ENCODE measurements at places on chromosomes 5 and 9.

- no peak for DNase-seq
Measured at GRCh38 chr5:160450164-160450932, 28.7 kb downstream of the PTTG1 start.

DNA sequence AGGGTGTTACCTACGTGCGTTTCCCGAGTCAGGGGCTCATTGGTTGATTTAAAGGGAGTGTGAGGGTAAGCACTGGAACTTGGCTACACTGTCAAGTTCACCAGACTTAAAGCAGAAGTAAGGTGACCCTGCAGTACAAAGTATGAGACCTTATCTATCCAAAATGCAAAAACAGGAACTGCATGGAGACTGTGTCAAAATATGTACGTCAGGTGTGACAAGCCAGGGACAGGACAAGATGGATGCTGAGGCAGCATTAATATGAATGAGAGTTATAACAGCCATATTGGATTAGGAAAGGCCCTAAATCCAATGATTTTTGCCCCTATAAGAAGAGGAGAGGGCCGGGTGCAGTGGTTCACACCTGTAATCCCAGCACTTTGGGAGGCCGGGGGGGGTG is 15.4 kb upstream of the SUSD3 start:
- no peak for DNase-seq

DNA sequence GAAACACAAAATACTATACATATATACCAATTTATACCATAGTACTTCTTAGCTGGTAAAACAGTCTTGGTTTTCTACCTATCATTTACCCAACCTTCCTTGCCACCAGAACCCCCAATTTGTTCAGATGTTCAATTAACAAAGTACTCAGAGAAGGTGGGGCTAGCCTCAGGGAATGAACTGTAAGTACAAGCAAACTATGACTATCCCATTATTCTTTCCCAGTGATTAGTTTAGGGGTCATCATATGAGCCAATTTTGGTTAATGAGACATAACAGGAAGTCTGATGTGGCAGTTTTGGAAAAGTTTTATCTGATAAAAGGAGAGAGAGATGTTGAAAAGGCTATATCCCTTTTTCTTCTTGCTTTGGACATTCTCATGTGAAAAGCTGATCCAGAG is 125.8 kb downstream of the DTWD2 start:
- DNase-seq = no peak

DNA sequence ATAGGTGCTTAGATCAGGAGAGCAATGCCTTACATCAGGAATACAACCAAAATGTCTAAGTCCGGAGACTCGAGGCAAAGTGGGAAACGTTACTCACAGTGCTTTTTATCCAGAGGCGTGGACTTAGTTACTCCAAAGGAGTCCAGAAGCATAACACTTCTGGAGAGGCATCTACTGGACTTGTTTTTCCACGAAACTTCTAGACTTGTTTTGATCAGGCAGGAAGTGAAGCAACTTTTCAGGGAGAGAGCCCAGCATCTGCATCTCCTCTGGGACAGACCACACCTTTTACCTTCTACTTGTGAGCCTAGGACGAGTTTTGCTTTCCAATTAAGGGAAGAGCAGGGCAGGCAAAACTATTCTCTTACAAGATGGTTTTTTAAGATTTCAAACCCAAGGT is 1.2 kb upstream of the TJP2 start:
- DNase-seq = no peak

DNA sequence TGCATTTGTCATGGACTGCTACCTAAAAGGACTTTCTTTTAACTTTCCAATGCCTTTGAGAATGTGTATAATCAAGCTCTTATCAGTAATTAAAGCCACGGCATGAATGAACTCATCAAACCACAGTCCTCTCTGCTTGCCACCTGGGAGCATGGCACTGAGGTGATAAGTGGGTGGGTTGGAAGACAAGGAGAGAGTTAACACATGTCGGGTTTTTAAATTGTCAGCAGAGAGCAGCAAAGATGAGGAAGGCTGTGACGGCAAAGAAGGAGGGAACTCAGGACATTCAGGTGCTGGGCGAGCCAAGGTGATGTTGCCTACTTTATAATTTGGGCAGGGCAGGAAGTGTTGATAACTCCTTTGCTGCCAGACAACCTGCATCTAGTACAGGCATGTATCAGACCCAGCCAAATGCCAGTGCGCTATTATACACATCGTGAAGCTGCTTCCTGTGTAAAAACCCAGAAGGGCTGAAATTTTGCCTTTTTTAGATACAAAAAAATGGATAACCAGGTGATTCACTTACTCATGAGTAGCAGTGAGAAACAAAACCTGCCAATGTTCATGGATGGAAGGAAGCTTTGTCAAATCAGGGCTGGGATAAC is 269.1 kb downstream of the KIF4B start:
- DNase-seq = no peak

DNA sequence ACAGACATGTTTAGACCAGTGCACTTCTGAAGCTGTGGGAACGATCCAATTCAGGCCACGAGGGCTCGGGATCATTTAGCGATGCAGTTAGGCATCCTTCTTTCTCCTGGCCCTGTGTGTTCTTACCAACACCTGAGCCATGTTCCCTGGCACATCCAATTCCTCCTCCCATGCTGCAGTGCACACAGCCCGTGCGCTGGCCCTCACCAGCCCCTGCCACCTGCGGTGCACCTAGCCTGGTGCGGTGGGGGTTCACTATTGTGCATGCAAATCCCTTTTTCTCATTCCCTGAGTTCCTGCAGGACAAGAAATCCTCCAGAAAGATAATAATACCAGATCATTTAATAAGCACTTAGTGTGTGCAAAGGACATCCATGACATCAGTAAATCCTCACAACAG is 53.5 kb downstream of the NEURL1B start:
- DNase-seq = no peak

GRCh38 chr5:64622991-64623390 is 67.3 kb upstream of the SHISAL2B start:
- DNase-seq = no peak

- no peak for DNase-seq
Measured at GRCh38 chr5:157657516-157657915, 5.3 kb upstream of the SOX30 start.

DNA sequence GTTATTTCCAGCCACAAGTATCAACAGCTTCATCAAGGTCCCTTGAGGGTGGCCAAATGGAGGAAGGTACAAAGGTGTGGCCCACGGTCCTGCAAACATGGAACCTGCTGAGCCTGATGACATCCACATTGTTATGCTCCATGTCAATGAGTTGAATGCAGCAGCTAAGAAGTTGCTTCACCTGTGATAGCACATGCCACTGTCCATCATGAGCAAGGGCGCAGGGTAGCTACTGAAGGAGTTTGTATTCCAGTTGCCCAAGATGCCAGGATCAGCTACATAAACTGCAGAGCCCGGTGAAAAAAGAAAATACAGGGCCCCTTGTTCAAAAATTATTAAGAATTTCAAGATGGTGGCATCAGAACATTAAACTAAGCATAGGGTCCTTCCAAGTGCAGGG is 24.2 kb downstream of the LSM11 start:
- no peak for DNase-seq

DNA sequence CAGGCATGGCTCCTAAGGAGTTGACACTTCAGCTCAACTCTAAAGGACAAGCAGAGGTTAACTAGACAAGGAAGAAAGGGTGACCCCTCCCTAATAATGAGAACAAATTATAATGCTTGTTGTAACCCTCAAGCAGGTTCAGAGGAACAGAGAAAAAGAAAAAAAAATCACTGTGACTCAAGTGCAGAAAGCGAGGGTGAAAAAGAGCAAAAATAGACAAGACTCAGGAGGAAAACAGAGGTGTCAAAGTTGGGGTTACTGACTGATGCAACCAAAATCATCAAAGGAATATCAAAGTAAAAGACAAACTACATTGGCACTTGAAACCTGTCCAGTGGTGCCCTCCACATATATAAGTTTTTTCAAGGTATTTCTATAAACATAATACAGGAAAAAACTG is 28.4 kb downstream of the FBXW11 start:
- no peak for DNase-seq

DNA sequence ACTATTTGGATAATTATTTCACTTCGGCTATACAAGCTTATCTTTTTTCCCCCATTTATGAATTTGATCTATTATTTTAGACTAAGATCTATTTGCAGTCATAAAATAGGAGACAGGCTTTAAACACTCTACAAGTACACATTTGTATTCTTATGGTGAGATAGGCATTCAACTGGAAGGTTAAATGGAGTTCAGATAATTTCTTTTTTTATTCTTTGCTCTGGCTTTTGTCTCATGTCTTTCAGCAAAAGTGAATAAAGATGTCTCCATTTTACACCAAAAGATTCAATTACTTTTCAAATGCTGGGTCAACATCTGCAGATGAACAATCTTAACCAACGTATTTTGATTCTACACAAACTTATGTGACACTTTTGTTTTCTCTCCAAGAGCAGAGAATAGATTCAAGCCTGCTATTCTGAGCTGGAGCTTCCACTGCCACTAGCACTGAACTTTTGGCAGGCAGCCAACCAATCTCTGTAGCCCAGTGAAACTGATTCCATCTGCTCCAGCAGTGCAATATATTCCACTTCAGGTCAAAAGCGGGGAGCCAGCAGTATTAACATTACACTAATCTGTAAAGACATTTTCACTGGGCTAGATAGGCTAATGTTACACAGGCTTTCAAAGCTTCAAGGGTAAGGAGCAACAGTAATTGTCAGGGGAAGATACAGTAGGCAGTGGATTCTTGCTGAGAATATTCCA is 452.0 kb upstream of the ZNF608 start:
- no peak for DNase-seq

GRCh38 chr9:115262477-115262876 is 144.5 kb upstream of the TNC start:
- DNase-seq = no peak

DNA sequence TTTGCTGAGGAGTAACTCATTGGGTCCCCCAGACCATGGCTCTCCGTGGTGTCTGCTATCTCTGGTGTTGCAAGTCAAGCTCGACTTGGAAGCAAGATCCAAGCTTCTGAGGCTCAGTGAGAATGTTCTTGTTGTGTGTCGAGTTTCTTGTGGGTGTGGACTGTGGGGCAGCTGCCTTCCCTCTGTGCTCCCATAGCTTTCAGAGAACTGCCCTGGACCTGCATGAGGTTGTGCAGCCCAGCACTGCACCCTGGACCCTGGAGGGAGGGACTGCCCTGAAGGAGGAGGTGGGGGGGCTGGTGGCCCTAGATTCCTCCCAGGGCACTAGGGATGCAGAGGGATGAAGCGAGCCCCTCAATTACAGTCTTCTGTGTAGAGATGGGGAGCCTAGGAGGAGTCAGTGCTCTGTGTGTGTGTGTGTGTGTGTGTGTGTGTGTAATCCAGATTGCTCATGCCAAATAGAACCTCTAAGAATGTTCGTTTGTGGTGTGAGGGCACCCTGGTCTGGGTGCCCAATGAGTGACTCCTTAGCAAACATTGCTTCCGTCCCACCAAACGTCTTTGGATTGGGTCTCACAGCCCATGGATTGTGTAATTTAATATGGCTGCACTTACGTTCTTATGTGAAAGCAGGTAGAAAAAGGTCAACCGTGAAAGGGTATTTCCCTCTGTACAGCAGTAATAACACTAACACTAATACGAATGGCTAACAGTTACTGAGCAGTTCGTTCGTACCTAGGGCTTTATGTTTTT is 143.3 kb upstream of the LMX1B start:
- no peak for DNase-seq

DNA sequence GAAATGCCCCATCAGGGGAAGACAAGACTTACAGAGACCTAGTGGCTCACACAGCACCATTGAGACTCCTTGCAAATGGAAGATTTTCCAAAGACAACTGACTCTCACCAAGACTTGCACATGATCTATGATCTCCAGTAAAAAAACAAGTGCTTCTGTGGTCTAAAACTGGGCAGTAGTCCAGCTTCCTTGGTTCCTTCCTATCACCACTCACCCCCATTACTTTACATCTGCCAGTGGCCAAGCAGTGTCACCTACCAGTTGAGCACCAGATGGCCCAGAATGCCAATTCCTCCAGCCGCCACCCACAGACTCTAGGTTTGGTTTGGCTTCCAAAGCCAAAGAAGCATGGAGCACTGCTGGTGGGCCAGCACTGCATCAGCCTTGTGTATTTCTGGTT is 47.7 kb downstream of the SH3TC2 start:
- DNase-seq = no peak

- no peak for DNase-seq
Measured at GRCh38 chr5:1332461-1333001, 12.4 kb downstream of the CLPTM1L start.

DNA sequence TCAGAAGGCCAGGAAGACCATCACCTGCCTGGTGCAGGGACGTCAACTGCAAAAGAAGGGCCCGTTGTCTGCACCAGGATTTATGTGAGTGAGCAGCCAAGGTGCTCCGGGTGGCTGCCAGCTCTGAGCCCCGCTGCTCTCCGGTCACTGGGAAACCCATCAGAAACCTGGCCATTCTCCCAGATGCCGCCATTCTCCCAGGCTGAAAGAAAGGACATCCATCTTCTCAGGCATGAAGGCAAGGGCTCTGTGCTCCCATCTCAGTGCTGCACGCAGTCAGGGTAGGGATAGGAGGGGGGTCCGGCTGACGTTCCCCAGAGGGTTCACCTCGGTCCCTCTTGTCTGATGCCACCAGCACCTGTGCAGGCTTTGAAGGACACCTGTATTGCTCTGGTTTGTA is 158.4 kb downstream of the ERCC6L2 start:
- no peak for DNase-seq

GRCh38 chr9:3848445-3849114 is 322.8 kb upstream of the RFX3 start:
- DNase-seq = no peak

GRCh38 chr9:129140397-129141065 is 29.3 kb downstream of the PTPA start:
- no peak for DNase-seq

GRCh38 chr9:68537616-68537880 is 3.1 kb downstream of the TMEM252 start:
- no peak for DNase-seq

DNA sequence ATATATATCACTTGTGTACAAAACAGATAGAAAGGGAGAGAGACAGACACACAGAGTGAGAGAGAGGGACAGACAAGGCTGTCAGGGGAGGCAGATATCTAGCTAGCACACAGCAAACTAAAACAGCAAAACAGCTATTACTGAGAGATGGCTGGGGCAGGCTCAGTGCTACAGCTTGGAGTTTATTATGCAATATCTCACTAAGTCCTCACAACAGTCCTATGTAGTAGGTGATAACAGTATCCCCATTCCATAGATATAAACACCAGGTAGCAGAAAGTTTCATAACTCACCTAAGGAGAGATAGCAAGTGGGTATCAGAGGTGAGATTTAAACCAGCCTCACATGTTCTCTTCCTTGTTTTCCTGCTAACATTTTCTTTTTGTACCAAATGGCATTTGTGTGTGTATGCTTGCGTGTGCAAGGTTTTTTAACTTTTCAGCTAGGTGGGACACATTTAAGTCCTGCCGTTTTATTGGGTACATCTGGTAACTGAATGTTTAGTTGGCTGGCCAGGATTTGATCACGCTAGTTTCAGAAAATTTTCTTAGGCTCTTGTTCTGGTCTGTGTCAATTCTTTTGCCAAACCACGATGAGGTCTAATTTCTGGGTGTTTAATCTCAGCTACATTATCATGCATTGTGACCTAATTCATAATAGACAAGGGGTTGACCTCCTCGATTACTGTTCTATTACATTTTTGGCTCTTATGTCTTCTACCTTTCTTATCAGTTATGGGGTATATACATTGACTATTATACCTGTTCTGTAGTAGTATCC is 105.1 kb downstream of the LMNB1 start:
- DNase-seq = no peak
